Activated naive CD4-positive, alpha-beta T cell (primary cell): ENCODE measurements at places on chromosomes 2 and 18.

GRCh38 chr2:119707117-119708087 is 28.4 kb downstream of the TMEM177 start:
- DNase-seq: no peak

DNA sequence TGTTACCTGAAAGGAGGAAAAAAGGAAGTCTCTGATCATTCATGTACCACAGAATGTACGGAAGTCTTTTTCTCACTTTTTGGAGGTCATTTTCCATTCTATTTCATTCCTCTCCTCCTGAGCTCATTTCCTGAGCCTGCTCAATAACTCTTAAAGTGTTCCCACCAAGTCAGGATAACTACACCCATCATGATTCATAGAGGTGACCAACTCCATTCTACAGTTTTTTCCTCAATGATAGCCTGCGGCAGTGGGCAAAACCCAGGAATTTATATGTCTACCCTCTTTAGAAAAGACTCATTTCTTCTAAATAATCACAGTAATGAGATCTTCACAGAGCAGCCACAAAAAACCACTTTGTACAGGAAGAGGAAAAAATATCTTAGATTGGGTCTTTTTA is 372.5 kb downstream of the RBM43 start:
- no peak for DNase-seq

DNA sequence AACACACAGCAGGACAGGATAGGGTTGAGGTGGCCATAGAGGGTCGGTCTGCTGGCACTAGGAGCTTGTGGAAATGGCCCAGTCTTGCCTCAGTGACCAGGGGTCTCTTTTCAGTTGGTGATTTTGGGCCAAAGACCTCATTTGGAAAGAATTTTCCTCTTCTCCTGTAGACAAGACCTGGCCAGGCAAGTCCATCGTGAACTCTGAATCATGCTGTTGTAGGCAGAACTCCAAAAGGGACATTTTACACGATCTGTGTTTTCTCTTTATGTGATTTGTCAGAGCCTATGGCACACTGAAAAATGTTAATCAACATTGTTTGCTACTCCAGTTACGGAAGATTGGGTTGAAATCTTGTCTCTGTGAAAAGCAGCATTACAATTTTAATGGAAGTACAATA is 126.1 kb upstream of the PXDN start:
- no peak for DNase-seq

- DNase-seq: no peak
These were observed 313.9 kb downstream of the CELF4 start for GRCh38 chr18:37251679-37252078.

GRCh38 chr2:126736133-126736874 is 80.3 kb downstream of the GYPC start:
- DNase-seq: no peak

DNA sequence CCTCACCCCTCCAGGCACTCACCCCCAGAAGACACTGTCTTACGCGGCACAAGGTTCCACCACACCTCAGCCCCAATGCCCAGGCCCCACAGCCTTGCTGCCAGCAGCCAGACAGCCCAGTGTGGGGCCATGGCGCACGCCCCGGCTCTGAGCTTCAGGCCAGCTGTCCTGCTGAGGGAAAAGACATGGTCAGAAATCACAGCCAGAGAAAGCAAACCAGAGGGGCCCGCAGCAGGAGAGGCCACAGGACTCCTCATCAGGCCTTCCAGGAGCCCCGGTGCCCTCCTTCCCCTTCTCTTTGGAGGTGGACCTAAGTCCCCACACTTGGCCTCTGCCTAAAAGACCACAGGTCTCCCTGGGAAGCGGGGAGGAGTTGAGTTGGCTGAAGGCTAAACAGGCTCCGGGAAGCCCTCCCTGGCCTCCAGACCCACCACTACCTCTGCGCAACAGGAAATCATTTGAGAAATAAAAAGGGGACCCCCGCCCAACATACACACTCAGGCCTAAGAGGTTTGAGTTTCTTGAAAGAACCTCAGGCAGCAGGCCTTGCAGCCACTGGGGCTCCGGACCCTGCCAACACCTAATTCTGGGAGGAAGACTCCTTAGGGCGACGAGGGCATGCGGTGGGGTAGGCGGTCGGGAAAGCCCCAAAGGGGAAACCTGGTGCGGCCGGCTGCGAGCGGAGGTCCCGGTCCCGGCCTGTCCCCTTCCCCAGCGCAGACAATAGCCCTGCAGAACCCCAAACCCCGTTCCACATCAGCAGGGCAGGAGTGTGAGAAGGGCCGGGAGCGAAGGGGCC is 1.9 kb downstream of the SEMA4C start:
- DNase-seq: no peak

- no peak for DNase-seq
These were observed 39.2 kb upstream of the KCNJ13 start for GRCh38 chr2:232815569-232815968.

DNA sequence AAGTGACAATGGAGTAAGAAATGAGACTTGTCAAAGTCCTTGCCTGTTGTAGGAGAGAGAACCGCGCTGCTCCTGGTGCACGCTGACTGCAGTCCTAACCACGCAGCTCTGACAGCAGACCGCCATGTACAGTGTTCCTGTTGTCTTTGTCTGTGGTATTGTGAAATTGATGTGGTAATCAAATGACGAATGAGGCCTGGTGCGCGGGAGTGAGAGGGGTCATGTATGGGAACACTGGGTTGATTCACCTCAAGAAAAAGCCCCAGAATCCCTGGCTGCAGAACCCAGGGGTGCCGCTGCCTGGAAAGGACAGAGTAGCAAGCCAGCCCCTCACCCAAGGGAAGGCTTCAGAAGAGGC is 64.0 kb downstream of the INPP4A start:
- no peak for DNase-seq

DNA sequence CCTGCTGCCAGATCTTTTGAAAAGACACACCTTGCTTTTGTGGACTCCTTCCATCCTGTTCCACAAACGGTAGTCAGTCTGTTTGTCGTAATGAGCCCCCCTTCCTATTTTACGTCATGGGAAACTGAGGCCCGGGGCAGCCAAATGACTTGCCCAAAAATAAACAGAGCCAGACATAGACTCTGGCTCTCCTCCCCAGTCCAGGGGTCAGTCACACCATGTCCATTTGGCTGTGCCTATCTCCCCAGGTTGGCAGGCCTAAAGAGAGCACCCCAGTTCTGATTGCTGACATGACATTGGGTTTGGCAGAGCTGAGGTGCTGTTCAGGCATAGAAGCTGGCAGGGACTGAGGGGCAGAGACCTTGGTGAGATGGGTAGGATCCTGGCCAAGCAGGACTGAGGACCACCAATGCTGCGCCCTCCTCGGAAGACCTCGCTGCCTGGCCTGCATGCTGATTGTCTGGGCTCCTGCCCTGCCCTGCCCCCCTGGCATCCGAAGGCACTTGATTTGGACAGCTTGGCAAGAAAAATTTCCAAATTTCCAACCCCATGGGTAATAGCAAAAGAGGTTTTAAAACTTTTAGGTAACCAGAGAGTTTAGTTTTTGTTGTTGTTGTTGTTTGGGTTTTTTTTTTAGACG is 335.4 kb downstream of the DYSF start:
- no peak for DNase-seq

DNA sequence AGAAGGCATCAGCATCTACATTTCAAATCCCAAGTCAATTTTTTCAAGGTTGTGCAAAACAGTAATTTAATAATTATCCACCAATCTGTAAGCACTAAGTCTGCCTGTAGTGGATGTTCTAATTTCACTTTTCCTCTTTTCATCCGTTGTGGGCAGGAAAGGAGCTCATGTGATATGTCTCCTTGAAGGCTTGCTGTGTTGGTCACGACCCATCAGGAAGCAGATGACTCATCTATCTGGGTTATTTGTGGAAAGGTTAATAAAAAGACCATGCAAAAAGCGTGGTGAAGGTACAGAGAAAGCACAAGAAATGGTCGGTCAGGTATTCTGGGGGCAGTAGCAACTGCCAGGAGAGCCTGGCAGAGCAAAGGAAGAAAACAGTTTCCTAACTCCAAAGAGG is 476.7 kb upstream of the RAB6C start:
- no peak for DNase-seq

DNA sequence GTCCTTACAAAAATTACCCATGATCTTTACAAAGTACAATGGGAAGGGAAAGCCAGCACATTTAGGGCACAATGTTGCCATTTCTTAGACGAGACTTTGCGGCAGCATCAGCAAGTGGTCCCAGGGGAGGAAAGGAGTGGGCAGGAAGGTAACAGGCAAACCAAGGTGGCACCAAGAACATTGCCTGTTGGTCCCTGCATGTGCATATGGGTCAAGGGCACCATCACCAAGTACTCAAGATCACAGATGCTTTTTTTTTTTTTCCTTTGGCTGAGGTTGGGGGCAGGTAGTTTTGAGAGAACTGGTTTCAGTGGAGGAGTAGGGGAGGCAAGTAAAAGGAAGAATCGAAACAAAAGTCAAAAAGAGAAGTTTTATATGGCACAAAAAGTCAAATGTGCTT is 752 bp upstream of the CYTIP start:
- no peak for DNase-seq

DNA sequence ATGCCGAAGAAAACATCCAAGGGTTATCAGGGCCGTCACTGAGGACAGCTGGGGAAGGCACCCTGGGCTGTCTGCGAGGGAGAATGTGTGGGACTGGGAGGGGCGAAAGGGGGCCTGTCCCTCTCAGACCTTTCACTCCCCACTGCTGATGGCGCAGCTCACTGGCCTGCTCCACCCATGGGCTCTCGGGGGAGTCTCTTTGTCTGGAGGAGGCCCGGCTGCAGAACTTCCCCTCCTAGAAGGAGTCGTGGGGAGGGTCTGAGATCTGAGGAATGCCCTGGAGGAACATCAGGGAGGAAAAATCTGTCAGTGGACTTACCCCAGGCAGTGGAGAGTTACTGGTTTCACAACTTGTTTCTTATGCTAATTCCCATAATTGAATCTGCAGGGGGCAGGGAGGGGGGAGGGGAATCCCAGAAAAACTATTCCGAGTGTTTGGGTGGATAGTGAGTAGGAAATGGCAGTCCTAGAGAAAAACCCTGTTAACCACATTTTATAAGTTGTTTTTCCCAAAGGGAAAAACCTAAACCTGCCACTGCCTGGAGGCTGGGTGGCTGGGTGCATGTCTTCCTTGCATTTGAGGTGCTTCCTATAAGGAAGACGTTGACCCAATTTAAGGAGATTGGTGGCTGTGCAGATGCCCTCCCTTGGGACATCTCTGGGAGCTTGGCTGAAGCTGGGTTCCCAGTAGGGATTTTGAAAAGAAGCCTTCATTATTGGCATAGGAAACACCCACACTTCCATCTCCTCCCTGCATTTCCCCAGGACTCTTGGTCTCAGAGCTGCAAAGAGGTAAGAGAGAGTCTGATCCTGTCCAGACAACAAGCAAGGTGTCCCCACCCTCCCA is 11.7 kb upstream of the SEMA4C start:
- no peak for DNase-seq

- DNase-seq: no peak
These were observed 294.0 kb downstream of the DSC3 start for GRCh38 chr18:30748541-30748940.

- no peak for DNase-seq
These were observed 75.8 kb downstream of the CALCRL start for GRCh38 chr2:187372213-187372612.

DNA sequence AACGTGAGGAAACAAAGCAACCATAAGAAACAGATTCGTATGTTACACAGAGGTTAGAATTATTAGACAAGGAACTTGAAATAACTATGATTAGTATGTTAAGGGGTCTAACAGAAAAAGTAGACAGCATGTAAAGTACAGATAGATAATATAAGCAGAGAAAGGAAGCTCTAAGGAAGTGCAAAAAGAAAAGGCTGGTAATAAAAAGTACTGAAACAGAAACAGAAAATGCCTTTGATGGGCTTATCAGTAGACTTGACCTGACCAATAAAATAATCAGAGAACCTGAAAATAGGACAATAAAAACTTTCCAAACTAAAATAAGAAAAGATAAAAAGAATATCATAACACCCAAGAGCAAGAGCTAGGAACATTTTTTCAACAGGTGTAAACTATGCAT is 225.8 kb downstream of the RND3 start:
- DNase-seq: no peak

GRCh38 chr2:148965623-148966437 is 72.7 kb upstream of the LYPD6B start:
- no peak for DNase-seq
